ENCODE measurements at places on chromosomes 3 and 15.

DNA sequence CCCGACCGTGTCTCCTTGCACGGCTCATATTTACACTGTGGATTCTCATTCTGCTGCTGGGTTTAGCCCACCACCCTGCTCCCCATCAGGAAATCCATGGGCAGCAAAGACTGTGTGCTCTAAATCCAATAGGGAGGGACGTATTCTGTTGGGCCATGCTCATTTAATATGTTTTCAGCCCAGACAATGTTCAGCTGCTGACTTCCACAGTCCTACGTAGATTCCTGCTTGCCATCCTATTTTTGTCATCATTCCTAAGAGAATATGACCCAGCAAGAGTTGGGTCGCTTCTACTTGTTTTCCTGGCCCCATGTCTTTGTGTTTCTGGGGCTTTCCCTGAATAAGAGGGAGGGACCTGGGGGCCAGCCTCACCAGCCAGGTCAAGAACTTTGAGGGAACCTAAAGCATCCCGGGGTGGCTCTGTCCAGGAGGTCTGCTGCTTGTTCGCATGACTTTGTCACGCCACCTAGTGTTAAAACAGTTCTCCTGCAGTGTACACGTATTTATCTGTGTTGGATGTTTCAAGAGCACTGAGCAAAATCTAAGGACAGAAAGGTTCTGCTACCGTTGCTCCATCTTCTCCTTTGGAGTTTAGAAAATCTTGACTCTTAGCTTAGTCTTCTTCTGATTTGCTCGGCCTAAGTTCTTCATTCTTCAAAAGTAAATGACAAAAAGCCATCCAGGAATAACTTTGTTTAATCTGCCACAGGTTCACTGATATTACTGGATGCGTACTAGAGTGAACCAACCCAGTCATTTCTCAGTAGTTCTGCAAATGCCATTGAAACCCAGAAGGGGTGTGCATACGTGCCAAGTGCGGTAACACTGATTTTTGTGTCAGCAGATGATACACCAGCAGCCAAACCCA, 79.8 kb upstream of the NR2E3 start:
- peak; percentile 59 for DNase-seq

GRCh38 chr3:61964566-61964965, 403.2 kb downstream of the PTPRG start:
- DNase-seq: no peak

DNA sequence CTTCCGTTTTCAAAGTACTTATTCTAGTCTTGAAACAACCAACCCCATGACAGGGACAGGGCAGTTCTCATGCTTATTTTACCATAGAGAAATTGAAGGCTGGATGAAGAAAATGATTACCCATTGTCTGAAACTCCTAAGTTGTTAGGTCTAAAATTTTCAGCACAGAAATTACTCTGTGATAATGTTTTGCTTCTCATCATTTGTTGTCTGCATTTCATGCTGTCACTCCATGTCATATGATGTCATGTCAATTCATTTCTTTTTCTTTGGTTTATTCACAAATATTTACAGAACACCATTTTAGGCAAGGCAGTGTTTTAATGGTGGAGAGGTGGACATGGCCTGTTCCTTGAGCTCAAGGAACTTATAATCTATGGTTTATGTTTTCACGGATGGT, 98.2 kb upstream of the RASGRP1 start:
- DNase-seq: no peak

GRCh38 chr15:40911141-40911540, 16.9 kb downstream of the VPS18 start:
- DNase-seq: no peak

DNA sequence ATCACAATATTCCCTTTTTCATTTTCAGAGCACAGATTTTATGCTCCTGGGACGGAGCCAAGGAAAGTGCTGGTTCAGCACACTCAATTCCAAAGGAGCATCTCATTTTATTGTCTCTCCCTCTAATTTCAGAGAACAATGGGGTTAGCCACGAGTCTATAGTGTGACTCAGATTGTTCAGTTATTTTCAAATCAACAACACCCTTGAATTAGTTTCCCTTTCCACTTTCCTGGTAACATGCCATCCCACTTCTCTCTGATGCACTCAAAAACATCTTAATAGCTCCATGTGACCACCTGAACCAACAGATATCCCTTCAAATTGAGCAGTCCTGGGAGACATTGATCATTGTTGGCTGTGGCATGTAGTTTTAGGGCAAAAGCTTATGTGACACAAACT, 389.7 kb upstream of the MDFIC2 start:
- no peak for DNase-seq
